ENCODE measurements at places on chromosomes 4 and X.
A peak's percentile ranks its signal among the peaks of the same experiment; 100 is the strongest.

- DNase-seq = no peak
These were observed 288.2 kb downstream of the IL1RAPL2 start for GRCh38 chrX:104854188-104854587.

DNA sequence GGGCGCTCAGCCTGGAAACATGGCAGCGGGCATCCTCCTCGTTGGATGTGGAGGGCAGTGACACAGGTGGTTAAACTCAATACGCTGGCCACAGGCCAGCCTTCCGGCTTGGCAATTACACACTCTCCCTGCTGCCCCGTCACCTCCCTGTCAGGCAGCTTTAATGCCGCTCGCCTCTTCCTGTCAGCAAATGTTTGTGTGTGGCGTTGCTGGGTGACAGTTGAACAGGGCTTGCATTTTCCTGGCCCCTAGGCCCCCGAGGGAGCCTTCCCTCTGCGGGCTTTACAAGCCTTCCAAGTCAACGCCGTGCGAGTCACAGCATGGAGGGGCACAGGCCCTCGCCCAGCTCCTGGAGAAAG is 620.0 kb downstream of the BCOR start:
- DNase-seq = no peak

DNA sequence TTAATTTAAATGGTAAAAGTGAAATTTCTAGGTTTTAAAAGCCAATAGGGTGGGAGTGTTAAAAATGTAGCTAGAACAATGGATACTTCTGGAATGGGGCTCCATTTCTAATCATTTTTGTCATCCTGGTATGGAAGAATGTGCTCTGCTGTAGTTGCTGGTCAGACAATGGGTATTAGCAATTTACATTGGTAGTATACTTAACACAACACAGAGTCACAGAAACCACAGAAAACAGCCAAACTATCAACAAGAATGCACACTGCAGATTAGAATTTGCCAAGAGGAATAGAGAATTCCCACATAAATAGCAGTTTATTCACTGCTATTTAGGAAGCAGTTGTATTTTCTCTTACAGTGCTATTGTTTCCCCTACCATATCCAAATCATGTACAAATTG is 319.6 kb downstream of the PPP3CA start:
- no peak for DNase-seq

- DNase-seq = no peak
These were observed 74.7 kb upstream of the STS start for GRCh38 chrX:7072856-7073255.

DNA sequence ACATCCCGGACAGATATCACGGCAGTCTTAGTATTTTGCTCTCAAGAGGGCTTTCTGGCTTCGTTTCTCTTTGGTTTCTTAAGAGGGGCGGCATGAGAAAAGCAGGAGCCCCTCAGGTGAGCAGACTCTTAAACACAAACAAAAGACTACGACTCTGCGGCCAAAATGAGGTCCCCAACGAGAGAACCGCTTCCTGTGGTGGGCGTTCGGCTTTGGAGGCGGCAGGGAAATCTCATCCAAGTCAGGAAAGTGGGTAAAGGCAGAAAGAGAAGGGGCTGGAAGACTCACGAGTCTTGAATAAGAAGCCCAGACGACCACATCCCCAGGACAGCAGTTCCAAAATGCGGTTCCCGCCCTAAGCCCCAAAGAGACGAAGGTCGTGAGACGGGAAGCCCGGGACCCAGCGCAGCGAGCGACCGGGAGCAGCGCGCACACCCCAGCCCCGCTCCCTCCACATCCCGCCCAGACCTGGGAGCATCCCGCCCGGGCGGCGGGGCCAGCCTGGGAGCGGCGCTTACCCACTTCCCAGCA is 409 bp downstream of the UGDH start:
- DNase-seq = no peak

- DNase-seq = no peak
These were observed 15.6 kb downstream of the MED14 start for GRCh38 chrX:40719731-40720130.

- DNase-seq = no peak
These were observed 8.3 kb downstream of the ARHGAP10 start for GRCh38 chr4:147740176-147740575.

- peak; percentile 44 for DNase-seq
These were observed 30.9 kb downstream of the RNF212 start for GRCh38 chr4:1082215-1083182.

GRCh38 chr4:8759987-8760386 is 111.7 kb downstream of the HMX1 start:
- DNase-seq = no peak

DNA sequence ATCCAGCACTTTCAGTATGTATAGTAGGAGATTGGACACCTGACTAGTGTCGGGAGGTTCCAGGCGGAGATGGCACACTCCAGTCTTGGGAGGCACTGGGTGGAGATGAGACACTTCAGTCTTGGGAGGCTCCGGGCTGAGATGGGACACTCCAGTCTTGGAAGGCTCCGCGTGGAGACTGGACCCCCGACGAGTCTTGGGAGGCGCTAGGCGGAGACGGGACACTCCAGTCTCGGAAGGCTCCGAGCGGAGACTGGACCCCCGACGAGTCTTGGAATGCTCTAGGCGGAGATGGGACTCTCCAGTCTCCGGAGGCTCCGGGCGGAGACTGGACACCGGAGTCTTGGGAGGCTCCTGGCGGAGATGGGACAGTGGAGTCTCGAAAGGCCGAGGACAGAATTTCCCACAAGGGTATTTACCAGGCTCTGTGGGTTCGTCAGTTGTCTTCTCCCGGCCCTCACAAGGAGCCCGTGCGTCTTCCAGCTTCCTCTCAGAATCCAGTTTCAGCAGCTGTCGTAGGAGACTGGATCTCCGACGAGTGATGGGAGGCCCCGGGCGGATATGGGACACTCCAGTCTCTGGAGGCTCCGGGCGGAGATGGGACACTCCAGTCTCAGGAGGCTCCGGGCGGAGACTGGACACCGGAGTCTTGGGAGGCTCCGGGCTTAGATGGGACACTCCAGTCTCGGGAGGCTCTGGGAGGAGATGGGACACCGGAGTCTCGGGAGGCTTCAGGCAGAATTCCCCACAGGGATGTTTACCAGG is 952 bp downstream of the FAM47A start:
- no peak for DNase-seq

DNA sequence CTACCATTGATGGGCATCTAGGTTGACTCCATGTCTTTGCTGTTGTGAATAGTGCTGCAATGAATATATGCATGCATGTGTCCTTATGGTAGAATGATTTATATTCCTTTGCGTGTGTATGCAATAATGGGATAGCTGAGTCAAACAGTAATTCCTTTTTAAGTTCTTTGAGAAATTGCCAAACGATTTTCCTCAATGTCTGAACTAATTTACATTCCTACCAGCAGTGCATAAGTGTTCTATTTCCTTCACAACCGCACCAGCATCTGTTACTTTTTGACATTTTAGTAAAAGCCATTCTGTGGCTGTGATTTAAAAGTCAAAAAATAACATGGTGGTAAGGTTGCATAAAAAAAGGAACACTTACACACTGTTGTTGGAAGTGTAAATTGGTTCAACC is 103.1 kb upstream of the FAM47B start:
- DNase-seq = no peak

DNA sequence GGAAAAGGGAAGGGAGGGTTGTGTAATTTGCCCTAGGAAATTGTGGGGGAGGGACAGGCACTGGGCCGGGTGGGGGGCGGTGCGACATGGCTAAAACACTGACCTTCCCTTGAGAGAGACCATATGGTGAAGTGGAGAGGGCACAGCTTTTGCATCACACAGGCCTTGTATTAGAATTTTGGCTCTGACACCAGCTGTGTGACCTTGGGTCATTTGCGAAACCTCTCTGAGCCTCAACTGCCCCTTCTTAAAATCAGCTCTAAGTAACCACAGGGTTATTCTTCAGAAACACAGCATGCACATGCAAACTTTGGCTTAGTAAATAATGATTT is 25.8 kb downstream of the PDGFRA start:
- no peak for DNase-seq

DNA sequence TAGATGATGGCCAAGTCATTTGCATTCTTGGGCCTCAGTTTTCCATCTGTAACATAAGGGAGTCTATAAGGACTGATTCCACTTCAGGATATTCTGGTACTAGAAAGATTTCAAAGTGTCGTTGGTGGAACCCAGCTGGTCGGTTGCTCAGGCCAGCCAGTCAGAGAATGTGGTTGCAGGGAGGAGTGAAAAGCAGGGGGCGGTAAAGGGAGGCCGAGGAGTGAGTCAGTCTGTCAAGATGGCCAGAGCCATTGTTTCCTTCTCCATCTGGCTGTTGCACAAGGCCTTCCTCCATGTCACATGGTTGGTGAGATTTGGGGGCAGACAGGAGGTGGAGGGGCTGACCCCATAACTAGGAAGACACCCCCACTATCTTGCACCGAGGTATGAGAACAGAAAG is 38.2 kb downstream of the STARD8 start:
- DNase-seq = no peak

GRCh38 chr4:25013756-25014661 is 16.7 kb downstream of the LGI2 start:
- DNase-seq = no peak

- no peak for DNase-seq
These were observed 4.5 kb downstream of the MMRN1 start for GRCh38 chr4:89899152-89899551.

GRCh38 chr4:45554423-45554822 is 569.4 kb downstream of the GABRG1 start:
- DNase-seq = no peak

- no peak for DNase-seq
These were observed 13.1 kb downstream of the MED12 start for GRCh38 chrX:71131510-71131909.

GRCh38 chrX:99833821-99834220 is 576.3 kb downstream of the PCDH19 start:
- DNase-seq = no peak

GRCh38 chr4:37486166-37486565 is 200.0 kb downstream of the RELL1 start:
- DNase-seq = no peak

- DNase-seq = no peak
These were observed 132.2 kb upstream of the AGA start for GRCh38 chr4:177574446-177574845.

- peak; percentile 48 for DNase-seq
These were observed 41.1 kb upstream of the WDR1 start for GRCh38 chr4:10157478-10158332.

DNA sequence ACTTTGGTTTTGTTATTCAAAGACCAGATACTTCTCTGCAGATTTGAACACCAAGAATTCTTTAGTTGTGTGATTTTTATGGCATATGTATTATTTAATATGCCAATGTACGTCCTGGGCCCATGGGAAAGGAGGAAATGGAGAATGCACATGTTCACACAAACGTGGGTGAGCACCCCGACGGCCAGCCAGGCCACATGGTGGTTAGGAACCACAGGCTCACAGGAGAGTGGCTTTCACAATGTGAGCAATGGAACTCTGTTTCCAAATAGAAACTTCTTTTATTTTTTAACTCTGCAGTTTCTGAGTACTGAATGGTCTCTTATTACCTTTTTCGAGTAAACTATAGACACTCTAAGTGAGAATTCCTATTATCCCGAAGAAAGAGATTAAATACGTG is 58.0 kb upstream of the UNC5C start:
- no peak for DNase-seq

DNA sequence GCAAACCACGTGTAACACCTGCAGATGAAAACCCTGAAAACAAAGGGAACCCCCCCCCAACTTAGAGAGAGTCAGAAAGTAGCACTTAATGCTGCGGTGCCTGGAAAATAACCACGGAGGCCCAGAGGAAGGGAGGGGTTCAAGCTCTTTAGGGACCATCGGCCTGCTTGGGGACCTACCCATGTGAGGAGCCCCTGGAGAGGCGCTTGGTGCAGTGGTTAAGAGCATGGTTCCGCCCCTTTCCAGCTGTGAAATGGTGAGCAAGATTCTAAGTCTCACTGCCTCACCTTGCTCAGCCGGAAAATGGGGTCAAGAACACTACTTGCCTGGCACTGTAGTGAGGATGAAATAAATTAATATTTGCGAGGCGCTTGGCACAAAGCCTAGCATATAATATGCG is 13.8 kb downstream of the SLC25A5 start:
- no peak for DNase-seq

DNA sequence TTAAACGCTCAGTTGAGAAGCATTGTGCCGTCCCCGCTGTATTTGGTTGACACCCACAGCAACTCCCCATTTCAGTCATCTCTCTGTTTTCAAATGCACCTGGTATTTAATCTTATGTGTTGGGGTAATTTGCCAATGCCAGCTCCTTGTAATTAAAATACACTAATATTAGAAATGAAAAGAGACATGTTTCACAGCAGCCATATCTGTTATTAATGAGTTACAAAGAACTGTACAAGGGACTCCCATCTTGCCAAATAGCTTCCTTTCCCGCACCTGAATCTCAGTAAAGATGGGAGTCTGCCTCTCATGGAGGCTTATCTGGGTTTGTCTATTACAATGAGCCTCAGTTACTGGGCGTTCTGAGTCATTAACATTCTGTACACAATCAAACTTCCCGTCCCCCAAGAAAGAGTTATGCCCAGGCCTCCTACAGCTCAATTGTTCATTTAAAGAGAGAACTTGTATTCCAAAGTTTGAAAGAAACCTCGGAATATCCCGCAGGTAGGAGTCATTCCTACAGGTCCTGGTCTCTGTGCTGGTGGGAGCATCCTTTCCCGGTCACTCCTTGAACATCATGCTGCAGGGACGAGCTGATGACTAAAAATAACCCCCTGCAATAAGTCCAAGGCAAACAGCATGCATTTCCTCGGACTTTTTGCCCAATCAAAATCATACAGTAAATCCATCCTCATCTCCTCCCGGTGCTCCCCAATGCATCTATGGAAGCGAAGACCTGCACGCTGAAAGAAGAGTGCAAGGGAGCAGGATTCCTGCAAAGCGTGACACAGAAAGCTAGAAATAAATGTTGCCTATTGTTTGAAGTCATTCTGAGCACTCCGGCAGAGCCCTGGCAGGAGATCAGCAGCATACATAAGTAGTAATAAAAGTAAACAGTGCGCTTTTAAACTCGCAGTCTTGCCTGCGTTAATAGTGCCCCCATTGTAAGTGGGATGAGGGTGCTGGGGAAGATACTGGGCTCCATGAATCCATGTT is 926 bp downstream of the NDP start:
- no peak for DNase-seq

DNA sequence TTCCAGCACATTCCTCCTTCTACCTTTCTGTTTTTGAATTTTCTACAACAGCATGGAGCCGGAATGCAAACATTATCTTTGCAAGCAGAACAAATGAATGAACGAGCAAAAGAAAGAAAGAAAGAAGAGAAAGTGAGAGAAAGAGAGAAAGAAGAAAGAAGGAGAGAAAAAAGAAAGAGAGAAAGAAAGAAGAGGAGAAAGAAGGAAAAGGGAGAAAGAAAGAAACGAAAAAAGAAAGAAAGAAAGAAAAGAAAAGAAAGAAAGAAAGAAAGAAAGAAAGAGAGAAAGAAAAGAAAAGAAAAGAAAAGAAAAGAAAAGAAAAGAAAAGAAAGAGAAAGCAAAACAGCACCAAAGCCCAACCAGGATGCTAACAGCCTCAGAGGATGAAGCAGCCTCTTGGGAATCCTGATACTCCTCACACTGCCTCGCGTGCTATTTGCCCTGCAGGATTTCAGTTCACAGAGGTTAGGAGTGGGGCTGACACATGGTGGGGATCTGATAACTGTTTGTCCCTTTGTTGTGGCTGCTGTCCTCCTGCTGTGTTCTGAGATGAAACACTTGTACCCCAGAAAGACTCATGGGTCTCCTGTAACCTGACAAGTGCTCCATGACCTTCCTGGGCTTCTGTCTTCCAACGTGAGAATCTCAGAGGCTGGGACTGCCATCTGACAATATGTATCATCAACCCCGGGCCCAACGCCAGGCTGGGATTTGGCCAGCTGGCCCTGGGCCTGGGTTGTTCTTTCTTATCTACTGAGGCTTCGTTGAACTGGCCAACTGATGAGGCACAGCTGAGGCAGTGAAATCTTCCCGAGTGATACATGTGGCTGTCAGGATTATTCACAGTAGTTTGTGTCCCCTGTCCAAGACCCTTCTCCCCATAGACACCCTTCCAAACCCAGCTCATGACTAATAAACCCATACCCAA is 61.0 kb downstream of the SEPSECS start:
- peak; percentile 5 for DNase-seq
